Activated naive CD8-positive, alpha-beta T cell treated with anti-CD3 and anti-CD28 coated beads, Interleukin-2, amount 50 U/mL, for 24 hours (primary cell): ENCODE measurements at places on chromosomes 4 and X.

GRCh38 chr4:80069837-80070731 is 2.9 kb downstream of the ANTXR2 start:
- DNase-seq, result no peak

GRCh38 chr4:129014566-129015509 is 78.5 kb downstream of the SCLT1 start:
- no peak for DNase-seq

DNA sequence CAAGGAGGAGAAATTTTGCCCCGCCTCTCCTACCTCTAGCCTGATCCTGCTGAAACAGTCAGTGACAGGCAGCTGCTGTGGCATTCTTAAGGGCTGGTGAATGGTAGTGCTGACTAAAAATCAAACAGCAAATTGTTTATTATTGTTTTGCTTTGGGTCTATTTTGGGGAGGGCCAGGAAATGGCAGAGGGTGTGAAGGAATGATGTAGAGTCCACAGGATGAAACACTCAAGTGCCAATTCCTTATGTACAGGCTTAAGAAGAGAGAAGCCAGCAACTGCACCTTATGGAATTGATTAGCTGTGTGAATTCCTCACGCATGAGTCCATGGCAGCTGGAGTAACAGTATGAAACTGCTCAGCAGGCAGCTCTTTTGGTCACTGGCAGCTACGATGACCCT is 39.7 kb downstream of the VEGFC start:
- no peak for DNase-seq

DNA sequence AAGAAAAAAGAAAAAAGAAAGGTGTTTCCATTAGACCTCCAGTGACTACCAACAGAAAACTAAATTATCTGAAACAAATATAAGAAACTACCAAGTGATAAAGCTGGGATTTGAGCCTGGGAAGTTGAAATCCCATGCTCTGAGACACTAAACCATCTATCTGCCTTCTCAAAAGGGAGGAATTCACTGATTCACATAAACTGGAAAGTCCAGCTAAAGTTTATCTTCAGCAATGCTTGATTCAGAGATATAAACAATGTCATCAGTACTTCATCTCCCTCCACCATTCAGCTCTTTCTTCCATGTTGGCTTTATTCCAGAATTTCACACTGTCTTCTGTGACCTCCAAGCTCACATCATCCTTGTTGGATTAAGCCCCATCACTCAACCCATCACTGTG is 96.3 kb downstream of the IQCM start:
- DNase-seq, result no peak

GRCh38 chr4:180852738-180853137 is 1390.5 kb upstream of the TENM3 start:
- DNase-seq, result no peak

DNA sequence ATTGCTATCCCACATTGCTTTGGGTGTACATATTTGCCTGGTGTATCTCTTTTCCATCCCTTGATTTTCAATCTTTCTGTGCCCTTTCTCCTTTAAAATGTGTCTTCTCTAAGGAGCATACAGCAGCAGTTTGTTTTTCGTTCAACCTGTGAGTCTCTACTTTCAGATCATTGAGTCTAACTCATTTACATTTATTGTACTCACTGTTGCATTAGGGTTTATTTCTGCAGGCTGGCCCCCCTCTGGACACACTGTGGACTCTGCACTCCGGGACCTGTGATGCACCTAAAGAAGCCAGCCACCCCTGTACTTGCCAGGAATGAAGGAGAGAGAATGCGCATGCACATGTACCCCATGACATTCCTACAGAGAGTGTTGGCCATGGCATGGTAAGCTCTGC is 93.0 kb downstream of the FAM53A start:
- no peak for DNase-seq

GRCh38 chrX:154372612-154373022 is 1.8 kb downstream of the FLNA start:
- peak; percentile 53 for DNase-seq

DNA sequence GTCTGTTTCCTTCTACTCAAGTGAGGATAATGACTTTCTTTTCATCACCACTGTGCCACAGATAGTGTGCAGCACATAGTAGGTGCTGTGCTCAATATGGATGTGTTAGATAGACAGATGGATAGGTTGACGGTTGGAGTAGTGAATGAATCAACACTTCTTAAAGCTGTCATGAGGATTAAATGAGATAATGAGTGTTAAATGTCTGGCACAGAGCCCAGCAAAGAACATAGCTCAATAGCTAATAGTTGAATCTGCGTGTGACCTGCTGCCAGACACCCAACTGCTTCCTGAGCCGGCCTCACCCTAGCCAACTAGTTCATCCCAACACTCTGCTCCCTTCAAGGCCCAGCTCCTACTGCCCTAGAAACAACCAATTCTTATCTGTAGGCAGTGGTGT is 67.7 kb upstream of the PJA1 start:
- no peak for DNase-seq

GRCh38 chr4:145420595-145421214 is 60.9 kb upstream of the SMAD1 start:
- no peak for DNase-seq

GRCh38 chr4:130296448-130296847 is 1200.5 kb downstream of the C4orf33 start:
- no peak for DNase-seq

DNA sequence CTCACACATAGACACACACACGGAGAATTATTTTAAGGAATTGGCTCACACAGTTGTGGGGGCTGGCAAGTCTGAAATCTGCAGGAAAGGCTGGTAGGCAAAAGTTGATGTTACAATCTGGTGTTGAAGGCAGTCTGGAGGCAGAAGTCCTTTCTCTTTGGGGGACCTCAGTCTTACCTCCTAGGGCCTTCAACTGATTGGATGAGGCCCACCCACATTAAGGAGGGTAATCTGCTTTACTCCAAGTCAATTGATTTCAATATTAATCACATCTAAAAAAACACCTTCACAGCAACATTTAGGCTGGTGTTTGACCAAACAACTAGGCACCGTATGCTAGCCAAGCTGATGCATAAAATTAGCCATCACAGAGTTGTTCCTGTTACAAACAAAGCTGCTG is 10.7 kb downstream of the MGST2 start:
- no peak for DNase-seq

DNA sequence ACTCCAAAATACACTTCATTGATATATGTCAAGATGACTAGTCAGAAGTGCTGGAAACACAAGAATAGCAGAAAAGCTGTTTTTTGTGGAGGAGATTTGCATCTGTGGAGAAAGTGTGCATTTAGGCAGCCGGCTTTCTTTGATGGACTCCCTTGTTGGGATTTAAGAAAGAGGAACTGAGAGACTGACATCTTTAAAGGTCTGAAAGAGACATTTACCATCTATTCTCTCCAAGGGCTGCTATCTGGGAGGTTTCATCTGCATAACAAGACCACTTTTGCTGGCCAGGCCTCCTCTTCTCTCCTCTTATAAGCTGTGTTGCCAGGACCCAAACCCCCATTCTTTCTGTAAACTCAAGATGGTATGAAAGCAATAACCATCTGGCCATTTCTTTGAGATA is 1065.0 kb downstream of the NLGN4X start:
- DNase-seq, result no peak

GRCh38 chr4:73918058-73918457 is 48.9 kb downstream of the CXCL1 start:
- DNase-seq, result no peak

GRCh38 chr4:2243681-2244380 is 1.9 kb upstream of the HAUS3 start:
- peak; percentile 35 for DNase-seq

GRCh38 chr4:183602557-183603027 is 56.4 kb downstream of the RWDD4 start:
- no peak for DNase-seq

- DNase-seq, result no peak
Measured at GRCh38 chrX:54397113-54397512, 39.3 kb upstream of the WNK3 start.

DNA sequence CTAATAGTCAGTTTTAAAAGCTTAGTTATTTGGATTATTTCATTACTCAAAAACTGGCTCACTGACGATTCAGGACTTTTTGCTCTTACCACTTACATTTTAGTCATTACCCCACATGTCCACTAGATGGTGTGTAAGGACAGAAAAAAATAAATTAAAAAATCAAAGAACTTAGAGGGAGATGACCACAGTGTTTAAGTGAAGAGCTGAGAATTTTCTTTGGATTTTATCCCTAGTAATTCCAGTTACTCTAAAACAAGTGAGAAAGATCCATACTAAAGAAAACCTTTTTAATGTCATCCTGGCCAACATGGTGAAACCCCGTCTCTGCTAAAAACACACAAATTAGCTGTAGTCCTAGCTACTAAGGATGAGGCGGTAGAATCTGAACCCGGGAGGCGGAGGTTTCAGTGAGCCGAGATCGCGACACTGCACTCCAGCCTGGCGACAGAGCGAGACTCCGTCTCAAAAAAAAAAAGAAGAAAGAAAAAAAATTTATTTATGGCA is 26.4 kb upstream of the TMPRSS11B start:
- DNase-seq, result no peak

DNA sequence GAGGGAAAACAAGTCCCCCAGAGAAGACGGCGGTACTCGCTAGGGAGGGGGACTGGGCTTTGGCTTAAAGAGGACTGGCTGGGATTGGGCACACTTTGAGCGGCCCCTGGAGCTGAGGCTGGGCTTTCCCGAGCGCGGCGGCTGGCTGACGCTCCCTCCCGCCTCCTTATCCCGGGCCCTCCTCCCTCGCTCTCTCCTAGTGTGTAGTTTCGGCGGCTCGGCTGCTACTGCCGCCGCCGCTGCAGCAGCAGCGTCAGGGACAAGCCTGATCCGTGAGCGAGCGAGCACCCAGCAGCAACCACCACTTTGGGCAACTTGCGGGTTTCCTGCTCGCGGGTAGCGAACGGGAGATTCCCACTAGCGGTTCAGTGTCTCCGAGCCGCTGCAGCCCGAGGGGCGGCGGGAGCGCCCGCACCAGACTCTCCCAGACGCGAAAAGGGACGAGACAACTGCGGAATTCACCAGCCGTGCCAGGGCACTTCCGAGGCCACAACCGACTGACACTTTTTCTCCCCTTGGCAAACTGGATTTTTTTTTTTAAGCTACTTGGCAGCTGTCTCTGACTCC is 632 bp upstream of the PCDH7 start:
- peak; percentile 5 for DNase-seq

DNA sequence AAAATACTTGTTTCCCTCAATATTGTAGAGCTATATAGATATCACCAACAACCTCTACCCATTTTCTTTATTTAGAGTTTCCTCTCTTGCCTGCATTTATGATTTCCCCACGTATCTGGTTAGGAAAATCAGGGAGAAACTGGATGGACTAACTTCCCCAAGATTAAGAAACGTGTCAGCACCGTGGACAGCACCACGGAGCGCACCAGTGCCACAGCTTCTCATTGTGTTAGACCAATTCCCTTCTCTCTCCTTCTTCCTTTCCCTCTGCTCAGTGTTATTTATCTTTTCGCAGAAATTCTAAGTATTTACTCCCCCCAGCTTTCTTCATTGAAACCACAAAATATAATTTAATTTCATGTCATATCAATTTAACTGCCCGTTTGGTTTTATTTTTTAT is 568.6 kb upstream of the BOD1L1 start:
- peak; percentile 22 for DNase-seq

DNA sequence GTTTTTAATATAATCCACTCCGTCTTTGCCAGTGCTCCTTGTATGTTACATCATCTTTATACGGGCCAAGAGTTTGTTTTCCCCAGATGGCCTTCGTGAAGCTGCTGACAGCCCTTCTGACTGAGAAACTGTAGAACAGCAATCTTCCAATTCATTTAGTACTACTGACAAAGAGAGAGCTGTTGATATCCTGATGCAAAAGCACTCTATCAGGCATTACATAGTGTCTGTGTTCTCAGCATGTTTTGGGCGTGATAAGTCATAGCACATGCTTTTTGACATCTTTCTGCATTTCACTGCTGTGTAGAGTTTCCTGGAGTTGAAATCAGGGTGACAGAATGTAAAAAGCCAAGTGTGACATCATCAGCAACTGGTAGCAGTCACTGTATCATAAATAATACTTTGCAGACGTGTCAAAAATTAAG is 746.3 kb upstream of the FAM241A start:
- no peak for DNase-seq

DNA sequence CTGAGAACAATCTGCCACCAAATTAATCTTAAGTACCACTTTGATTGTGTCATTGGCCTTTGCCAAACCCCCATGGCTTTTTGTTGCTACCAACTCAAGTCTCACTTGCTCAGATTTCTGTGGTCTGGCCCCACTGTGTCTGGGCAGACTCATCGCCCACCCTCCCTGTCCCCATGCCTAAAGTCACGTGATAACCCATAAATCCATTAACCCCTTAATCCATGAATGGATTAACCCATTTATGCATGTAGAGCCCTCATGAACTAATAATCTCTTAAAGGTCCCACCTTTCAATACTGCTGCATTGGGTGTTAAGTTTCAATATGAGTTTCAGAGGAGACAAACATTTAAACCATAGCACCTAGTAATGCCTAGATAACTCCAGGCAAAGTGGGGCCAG is 78.5 kb upstream of the BLTP1 start:
- no peak for DNase-seq

GRCh38 chr4:10746371-10747171 is 62.0 kb upstream of the CLNK start:
- no peak for DNase-seq

DNA sequence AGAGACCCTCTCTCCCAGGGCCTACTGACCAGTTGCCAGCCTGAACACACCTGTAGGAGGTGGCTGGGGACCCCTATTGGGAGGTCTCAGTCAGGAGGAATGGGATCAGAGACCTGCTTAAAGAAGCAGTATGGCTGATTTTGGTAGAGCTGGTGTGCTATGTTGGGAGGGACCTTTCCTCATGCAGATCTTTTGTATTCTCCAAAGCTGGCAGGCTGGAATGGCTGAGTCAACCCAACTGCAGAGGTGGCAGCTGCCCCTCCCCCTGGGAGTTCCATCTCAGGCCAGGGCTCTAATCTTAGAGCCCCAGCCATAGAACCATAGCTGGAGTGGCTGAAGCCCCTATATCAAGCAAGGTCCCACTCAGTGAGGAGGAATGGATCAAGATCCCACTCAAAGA is 279.3 kb upstream of the BMP3 start:
- DNase-seq, result no peak

GRCh38 chr4:100008048-100008447 is 58.0 kb upstream of the H2AZ1 start:
- no peak for DNase-seq

DNA sequence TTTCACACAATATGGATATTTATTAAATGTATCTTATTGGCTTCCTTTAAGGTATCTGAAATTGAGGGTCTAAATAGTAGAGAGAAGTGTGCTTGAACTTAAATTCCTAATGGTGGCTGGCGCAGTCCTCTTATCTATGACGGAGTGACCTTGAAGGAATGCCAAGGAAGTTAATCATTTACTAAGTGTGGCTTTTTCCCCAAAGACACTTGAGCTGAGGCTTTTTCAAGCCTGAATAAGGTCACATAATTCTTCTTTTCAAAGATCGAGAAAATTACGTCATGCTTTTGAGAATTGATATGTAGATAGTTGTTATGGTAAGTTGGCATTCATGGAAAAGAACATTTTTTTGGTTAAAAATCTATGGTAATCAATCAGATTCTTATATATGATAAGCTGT is 11.7 kb upstream of the PRPS2 start:
- DNase-seq, result no peak

DNA sequence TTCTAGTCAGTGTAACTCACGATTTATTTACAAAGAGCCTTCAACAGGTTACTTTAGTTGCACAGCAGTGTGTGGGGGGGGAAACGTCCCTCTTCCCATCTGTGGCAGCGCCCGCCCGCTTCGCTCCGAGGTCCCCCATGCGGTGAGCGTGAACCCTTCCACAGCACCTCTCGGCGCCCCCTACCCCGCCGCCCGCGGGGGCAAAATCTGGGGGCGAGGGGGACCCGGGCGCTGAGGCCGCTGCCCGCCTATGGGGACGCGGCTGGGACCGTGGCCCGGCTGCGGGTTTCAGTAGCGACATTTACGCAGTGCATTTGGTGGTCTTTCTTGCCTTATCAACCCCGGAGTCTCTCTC is 6.4 kb downstream of the NKX6-1 start:
- DNase-seq, result no peak
